ENCODE measurements at places on chromosomes 5 and 9.
A peak's percentile ranks its signal among the peaks of the same experiment; 100 is the strongest.

GRCh38 chr5:4082966-4083564 lies 487.4 kb downstream of the IRX1 start:
- peaks cover 9% of the 10 kb centered on the region for H3K27me3 ChIP-seq
- H3K4me1 ChIP-seq, result peaks cover 32% of the 10 kb centered on the region
- H3K27ac ChIP-seq, result no peak overlapping the region
- H3K36me3 ChIP-seq, result no peaks in the 10 kb centered on the region
- DNase-seq, result no peak

GRCh38 chr9:93664549-93665120 lies 88.3 kb downstream of the PHF2 start:
- peaks cover 4% of the 10 kb centered on the region for H3K36me3 ChIP-seq
- no peak for DNase-seq
- peak overlapping the region; percentile 31 for H3K27ac ChIP-seq

GRCh38 chr9:26562338-26562737 lies 330.3 kb downstream of the CAAP1 start:
- H3K4me1 ChIP-seq, result peaks cover 5% of the 10 kb centered on the region
- H3K27ac ChIP-seq, result no peak overlapping the region
- H3K27me3 ChIP-seq, result no peaks in the 10 kb centered on the region
- H3K4me3 ChIP-seq, result no peak overlapping the region
- no peak for DNase-seq

DNA sequence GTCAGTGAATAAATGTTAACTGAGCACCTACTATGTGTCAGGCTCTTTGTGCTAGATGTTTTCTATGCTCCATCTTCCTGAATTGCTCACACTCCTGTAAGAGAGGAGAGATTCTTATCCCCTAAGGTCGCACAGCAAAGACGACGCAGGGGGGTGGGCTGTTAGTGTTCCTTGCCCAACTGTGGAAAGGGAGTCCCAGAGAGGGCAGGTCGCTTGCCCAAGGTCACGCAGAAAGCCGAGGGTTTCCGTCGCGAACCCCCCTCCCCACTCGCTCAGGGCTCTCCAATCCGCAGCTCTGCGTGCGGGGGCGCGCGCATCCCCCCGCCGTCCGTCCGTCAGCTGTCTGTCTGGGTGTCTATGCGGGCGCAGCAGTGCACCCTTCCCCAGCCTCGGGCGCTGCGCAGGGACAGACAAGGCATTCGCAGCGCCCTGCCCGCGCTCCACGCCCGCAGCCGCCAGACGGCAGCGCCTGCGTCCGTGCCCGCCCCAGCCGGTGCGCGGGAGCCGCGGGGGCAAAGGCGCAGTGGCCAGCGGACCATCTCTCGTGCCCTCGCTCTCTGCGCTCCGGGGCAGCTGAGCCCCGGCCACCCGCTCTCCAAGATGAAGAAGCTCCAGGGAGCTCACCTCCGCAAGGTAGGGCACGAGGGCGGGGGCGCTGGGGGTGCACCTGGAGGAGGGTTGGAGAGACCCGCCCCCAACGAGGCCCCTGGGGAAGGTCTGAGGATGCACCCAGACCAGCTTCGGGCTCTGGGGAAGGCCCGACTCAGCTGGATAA lies at the start of gene SLC6A7:
Gene SLC6A7, plus strand, starts transcription at position 335 of the 775 bp plus-strand sequence. Its CDS starts 266 bp downstream, at position 601.
- H3K27ac ChIP-seq, result no peak within 1 kb of the TSS
- H3K4me1 ChIP-seq, result peaks cover 63% of the 10 kb centered on the region
- no peaks in the 10 kb centered on the region for H3K36me3 ChIP-seq
- peak; percentile 44 for DNase-seq
- H3K27me3 ChIP-seq, result peaks cover 59% of the 10 kb centered on the region
- H3K4me3 ChIP-seq, result peak within 1 kb of the TSS; percentile 69

- peaks cover 7% of the 10 kb centered on the region for H3K27me3 ChIP-seq
- peak; percentile 80 for DNase-seq
- peak within 1 kb of the TSS; percentile 94 for H3K4me3 ChIP-seq
- H3K36me3 ChIP-seq, result peaks cover 8% of the 10 kb centered on the region
- H3K4me1 ChIP-seq, result peaks cover 78% of the 10 kb centered on the region
Observed at GRCh38 chr5:151686674-151687407, at the start of gene SPARC. SPARC (minus strand) TSS chr5:151686915; CDS start chr5:151676188, 10,727 bp downstream.

DNA sequence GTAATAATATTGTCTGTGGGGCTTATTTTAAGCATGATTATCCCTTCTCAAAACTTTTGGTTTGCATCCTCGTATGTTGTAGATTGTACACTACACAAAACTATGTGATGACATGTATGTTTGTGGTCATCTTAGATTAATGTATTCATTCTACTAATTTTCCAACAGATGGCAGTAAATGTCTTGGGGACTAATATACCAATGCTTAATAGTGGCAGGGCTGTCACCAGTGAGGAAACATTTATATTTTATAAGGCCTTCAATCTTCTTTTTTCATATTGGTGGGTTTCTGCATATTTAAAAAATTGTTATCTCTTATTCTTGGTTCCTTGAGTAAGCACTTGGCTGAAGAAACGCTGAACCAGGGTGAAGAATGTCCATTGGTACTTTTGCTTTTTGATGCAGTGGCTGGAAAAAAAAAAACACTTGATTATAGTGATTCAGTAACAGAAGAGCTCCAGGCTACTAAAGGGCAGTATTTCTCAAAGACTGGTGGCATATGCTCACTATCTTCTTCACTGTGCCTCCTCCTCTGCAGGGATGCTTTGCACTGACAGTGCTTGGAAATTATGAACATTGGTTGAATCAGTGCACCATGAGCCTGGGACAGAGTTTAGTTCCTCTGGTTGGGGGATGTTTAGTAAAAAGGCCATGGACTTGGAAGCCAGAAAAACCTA lies 530.3 kb downstream of the RASEF start:
- no peak overlapping the region for H3K4me3 ChIP-seq
- no peaks in the 10 kb centered on the region for H3K4me1 ChIP-seq
- H3K27ac ChIP-seq, result no peak overlapping the region

DNA sequence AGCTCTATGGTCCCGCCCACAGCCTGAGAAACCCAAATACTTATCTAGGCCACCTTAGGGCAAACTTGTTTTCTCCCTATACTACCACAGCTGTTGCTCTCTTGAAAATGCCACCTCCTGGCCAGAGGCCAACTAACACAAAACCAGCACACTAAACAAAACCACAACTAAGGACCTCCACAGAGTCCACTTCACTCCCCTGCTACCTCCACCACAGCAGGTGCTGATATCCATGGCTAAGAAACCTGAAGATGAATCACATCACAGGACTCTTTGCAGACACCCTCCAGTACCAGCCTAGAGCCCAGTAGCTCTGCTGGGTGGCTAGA lies 108.4 kb downstream of the ALDH1A1 start:
- no peak overlapping the region for H3K27ac ChIP-seq
- no peaks in the 10 kb centered on the region for H3K4me1 ChIP-seq
- no peak for DNase-seq
- H3K4me3 ChIP-seq, result no peak overlapping the region
- H3K27me3 ChIP-seq, result no peaks in the 10 kb centered on the region

- H3K27me3 ChIP-seq, result peaks cover 80% of the 10 kb centered on the region
- H3K36me3 ChIP-seq, result no peaks in the 10 kb centered on the region
- peaks cover 24% of the 10 kb centered on the region for H3K4me1 ChIP-seq
- H3K27ac ChIP-seq, result no peak overlapping the region
Observed at GRCh38 chr9:121498150-121498486, 1.5 kb downstream of the GGTA1 start.

GRCh38 chr5:82862261-82862660 lies 214.9 kb downstream of the TMEM167A start:
- no peak for DNase-seq
- no peak overlapping the region for H3K4me3 ChIP-seq
- H3K27me3 ChIP-seq, result no peaks in the 10 kb centered on the region
- peaks cover 43% of the 10 kb centered on the region for H3K4me1 ChIP-seq

DNA sequence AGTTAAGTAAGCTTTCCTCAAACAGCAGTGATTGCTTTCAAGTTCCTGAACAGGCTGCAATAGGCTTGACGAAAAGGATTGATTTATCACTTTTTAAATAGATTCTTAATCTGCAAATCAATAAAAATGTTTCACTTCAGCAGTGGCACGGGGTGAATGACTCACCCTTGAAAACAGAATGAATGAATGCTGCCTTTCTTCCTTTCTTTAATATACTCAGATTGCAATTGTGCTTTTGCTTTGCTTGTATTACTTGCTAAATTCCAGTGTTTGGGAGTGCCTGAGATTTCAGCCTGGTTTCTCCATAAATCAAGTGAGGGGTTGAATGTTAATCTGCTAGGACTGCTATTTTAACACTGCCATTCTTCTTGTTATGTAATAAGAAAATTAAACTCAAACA lies 1293.8 kb downstream of the PTPRD start:
- H3K27me3 ChIP-seq, result peaks cover 2% of the 10 kb centered on the region
- peak overlapping the region; percentile 68 for H3K27ac ChIP-seq
- H3K36me3 ChIP-seq, result no peaks in the 10 kb centered on the region
- peaks cover 7% of the 10 kb centered on the region for H3K4me1 ChIP-seq
- no peak for DNase-seq

DNA sequence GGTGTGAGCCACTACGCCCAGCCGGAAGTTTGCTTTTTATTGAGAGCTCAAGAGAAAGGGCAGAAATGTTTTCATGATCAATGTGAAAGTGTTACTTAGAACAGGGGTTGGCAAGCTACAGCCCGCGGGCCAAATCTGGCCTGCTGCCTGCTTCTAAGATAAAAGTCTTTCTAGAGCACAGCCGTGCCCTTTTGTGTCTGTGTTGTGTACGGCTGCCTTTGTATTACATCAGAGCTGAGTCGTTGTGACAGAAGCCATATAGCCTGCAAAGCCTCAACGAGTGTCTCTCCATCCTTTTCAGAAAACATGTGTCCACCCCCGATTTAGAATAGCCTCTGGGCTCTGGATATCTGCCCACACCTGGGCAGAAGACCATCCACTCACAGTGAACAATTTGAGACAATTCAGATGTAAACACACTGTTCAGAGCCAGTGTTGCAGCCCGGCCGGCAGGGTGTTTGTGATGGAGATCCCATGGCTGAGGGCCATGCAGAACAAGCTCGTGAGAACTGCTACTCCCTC lies 28.8 kb downstream of the AK8 start:
- no peak for DNase-seq
- no peak overlapping the region for H3K27ac ChIP-seq
- H3K27me3 ChIP-seq, result no peaks in the 10 kb centered on the region
- peaks cover 9% of the 10 kb centered on the region for H3K4me1 ChIP-seq

- H3K4me1 ChIP-seq, result peaks cover 36% of the 10 kb centered on the region
- H3K4me3 ChIP-seq, result no peak overlapping the region
- H3K27ac ChIP-seq, result no peak overlapping the region
- H3K27me3 ChIP-seq, result peaks cover 3% of the 10 kb centered on the region
Observed at GRCh38 chr9:128003966-128004604, 23.3 kb upstream of the EEIG1 start.

DNA sequence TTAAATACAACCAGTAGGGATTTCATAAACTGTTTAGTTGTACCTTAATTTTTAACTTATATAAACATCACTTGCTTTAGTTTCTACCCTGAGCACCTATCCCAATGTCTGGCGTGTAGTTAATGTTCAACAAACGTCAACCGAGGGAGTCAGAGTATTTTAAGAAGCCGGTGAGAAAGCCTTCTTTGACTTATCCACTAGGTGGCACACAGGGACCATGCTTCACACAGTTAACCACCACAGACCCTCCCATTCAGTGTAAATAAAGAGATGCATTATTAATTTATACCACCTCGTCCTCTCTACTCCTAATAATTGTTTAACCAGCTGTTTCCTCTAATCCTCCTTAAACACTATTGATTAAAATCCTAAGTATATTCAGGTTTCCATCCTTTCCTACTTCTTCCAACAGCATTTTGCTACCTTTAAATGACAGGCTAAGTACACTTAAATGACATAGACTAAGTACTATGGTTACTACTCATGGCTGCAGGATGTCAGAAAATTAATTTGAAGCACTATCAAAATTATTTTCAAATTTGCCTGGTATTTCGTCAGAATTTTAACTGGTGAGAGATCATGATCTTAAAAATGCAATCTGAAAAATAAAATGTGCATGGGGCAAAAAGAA lies 2.3 kb downstream of the HAPLN1 start:
- no peaks in the 10 kb centered on the region for H3K27me3 ChIP-seq
- peak; percentile 51 for DNase-seq
- H3K27ac ChIP-seq, result no peak overlapping the region
- peaks cover 86% of the 10 kb centered on the region for H3K4me1 ChIP-seq
- no peaks in the 10 kb centered on the region for H3K36me3 ChIP-seq
- peak overlapping the region; percentile 83 for H3K4me3 ChIP-seq

DNA sequence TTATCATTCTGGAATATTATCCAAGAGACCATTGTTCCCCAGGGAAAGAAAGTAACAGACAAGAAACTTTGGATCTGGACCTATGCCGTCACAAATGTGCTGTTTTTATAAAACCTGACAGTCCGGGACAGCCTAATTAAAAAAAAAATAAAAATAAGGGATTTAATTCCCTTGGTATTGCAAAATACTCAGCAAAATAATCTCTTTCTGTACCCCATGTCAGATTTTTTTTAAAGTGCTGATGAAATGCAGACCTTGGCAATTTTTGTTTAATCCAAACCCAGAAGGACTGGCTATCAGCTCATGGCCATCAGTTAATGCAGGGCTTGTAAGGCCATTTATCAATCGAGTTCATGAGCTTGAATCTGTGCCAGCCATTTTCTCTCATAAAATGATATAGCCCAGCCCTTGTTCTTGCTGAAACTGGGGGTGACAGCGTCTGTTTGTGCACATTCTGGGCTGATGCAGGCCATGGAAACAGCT lies 162.7 kb upstream of the S1PR3 start:
- no peak overlapping the region for H3K27ac ChIP-seq
- no peak overlapping the region for H3K4me3 ChIP-seq
- no peak for DNase-seq
- H3K27me3 ChIP-seq, result peaks cover 15% of the 10 kb centered on the region
- H3K36me3 ChIP-seq, result peaks cover 7% of the 10 kb centered on the region

DNA sequence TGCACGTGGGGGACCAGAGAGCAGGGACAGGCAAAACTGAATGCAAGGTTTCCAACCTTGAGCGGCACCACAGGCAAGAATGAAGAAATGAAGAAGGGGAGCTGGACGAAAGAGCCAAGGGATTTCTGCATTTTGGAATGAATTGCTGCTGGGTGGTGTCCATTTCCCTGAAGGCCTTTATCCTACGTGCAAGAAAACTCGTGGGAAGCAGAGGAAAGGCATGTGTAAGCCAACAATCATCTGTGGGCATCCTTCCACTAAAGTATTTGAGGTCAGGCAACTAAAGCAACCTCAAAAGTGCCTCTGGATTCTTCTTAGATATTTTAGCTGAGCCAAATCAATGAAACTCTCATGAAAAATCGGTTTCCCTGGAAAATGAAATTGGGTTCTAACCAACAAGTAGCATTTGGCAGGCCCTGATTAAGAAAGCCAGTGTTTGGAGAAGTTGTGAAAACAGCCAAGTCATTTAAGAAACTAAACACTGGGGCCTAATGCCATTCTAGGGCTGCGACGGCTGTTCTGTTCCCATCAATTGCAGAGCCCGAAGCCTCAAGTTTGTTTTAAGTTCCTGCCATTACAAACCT lies 4.7 kb upstream of the TGFBI start:
- no peaks in the 10 kb centered on the region for H3K36me3 ChIP-seq
- peaks cover 35% of the 10 kb centered on the region for H3K4me1 ChIP-seq
- no peak overlapping the region for H3K4me3 ChIP-seq
- DNase-seq, result no peak

GRCh38 chr5:42005561-42006153 lies 80.6 kb downstream of the FBXO4 start:
- H3K36me3 ChIP-seq, result no peaks in the 10 kb centered on the region
- H3K27ac ChIP-seq, result no peak overlapping the region
- H3K4me1 ChIP-seq, result no peaks in the 10 kb centered on the region
- no peaks in the 10 kb centered on the region for H3K27me3 ChIP-seq
- no peak for DNase-seq
